Hematopoietic multipotent progenitor cell treated with erythropoietin and hydrocortisone succinate and interleukin-3 and kit ligand, for 6 days (in vitro differentiated cells): ENCODE measurements at places on chromosomes 11 and 22.

GRCh38 chr22:33658775-33659174 is 261.5 kb downstream of the LARGE1 start:
- no peak for DNase-seq

DNA sequence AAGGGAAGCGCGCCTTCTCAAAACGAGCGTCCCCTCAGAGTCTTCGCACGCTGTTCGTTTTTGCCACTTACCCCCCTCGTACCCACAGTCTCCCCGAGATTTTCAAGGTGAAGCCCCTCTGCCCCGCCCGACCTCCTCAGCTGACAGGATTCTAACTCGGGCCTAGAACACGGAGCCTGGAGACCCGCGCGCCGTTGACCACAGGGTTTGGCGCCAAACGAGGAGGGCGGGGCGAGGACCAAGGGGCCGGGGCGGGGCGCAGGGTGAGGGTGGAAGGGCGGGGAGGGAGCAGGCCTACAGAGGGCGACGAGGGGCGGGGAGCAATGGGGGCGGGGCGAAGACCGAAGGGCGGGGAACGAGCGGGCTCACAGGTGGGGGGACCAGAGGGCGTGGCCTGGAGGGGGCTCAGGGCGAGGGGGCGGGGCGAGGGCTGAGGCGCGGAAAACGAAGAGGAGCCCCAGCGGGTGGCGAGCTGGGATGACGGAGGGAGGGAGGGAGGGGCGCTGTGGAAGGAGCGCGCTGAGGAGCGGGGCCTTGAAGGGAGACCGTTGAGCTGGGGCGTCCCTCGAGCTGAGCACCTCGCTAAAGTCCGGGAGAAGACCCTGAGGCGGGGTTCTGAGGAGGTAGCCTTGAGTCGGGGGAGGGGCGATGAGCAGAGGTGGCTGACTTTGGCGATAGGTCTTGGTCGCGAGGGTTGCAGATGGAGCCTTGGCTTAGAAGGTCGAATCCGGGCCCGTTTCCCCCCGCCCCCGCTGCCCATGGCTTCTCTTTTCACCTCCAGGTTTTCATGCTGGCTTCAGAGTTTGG is at the start of gene DMC1:
Gene DMC1, minus strand, starts transcription at position 212 of the 807 bp plus-strand sequence. CDS start 1,927 bp downstream, outside the sequence.
- DNase-seq = peak; percentile 98

DNA sequence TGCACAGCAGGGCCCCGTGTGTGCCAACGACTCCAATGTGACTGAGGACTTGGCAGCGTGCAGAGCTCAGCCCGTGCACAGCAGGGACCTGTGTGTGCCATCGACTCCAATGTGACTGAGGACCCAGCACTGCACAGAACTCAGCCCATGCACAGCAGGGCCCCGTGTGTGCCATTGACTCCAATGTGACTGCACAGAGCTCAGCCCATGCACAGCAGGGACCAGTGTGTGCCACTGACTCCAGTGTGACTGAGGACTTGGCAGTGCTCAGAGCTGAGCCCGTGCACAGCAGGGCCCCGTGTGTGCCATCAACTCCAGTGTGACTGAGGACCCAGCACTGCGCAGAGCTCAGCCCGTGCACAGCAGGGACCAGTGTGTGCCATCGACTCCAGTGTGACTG is 347.8 kb upstream of the B3GAT1 start:
- no peak for DNase-seq

DNA sequence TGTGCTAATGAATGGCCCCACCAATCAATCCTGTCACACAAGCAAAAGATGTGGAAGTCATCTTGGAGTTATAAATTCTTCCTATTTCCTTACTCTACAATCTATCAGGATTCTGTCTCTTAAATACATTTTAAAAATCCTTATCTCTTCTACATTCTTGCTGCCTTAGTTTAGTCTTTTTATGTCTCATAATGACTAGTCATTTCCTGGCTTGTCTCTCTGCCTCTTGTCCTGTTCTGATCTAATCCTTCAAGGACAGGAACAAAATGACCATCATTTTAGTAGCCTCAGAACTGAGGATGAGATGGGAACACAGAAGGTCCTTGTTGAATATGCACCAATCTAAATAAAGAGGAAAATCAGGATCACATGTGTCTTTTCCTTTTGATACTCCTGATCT is 56.6 kb upstream of the LIN7C start:
- no peak for DNase-seq

DNA sequence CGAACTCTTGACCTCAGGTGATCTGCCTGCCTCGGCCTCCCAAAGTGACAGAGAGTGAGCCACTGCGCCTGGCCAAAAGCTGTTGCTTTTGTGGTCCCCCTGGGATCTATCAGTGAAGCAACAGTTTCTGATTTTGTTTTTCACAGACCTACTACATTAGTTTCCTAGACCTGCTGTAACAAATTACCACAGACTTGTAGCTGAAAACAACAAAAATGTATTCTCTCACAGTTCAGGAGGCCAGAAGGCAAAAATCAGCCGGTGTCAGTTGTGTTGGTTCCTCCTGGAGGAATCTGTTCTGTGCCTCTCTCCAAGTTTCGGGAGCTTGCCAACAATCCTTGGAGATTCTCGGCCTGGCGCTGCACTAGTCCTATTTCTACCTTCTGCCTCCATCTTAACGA is 8.5 kb upstream of the SLC35C1 start:
- no peak for DNase-seq
